Osteoblast (primary cell): ENCODE measurements at places on chromosomes 1 and 21. TPM values are rescaled to one million over a fixed set of nuclear protein-coding genes. Genes with fewer than 3 reads are reported as not detected.

ZFP69B gene
- total RNA-seq: 4.7 and 5.6 TPM in 2 replicates

GJC2 gene
- 0.88 and 1.4 TPM in 2 replicates for total RNA-seq

OR10Z1 gene
- total RNA-seq: not detected in 2 replicates

GUCA2A gene
- total RNA-seq: not detected in 2 replicates

FLG2 gene
- total RNA-seq: not detected in 2 replicates

ANKRD65 gene
- total RNA-seq: 1.2 and 1.8 TPM in 2 replicates

FMO4 gene
- total RNA-seq: 3.6 and 8.5 TPM in 2 replicates

ZBED6 gene
- total RNA-seq: 38.9 and 47.0 TPM in 2 replicates

OR2L5 gene
- not detected in 2 replicates for total RNA-seq

LIN28A gene
- not detected in 2 replicates for total RNA-seq

HES2 gene
- not detected in 2 replicates for total RNA-seq

LEFTY2 gene
- total RNA-seq: not detected in 2 replicates

DAB1 gene
- total RNA-seq: not detected in 2 replicates

LAMTOR5 gene
- 38.4 and 41.3 TPM in 2 replicates for total RNA-seq

ATP13A2 gene
- total RNA-seq: 30.6 and 34.4 TPM in 2 replicates

RPE65 gene
- not detected in 2 replicates for total RNA-seq

KCNE2 gene
- not detected in 2 replicates for total RNA-seq

DENND1B gene
- total RNA-seq: 18.6 and 22.4 TPM in 2 replicates
